Naive thymus-derived CD4-positive, alpha-beta T cell (primary cell): ENCODE measurements at places on chromosomes 4 and X. TPM values are rescaled to one million over a fixed set of nuclear protein-coding genes. Genes with fewer than 3 reads are reported as not detected.

SLC6A14 gene
- total RNA-seq, result not detected

RUFY3 gene
- 40.6 TPM for total RNA-seq

GRCh38 chrX:151983186-151983585 is 8.7 kb upstream of the GABRE start:
- no peak for DNase-seq

ASMT gene
- total RNA-seq, result not detected

GRCh38 chrX:55754861-55755294 is 37.3 kb downstream of the RRAGB start:
- DNase-seq, result no peak

RADX gene
- 4.8 and 8.0 TPM in 2 replicates for total RNA-seq
